Activated naive CD8-positive, alpha-beta T cell treated with anti-CD3 and anti-CD28 coated beads, Interleukin-2, amount 50 U/mL, for 24 hours (primary cell): ENCODE measurements at places on chromosomes 16 and 17.

GRCh38 chr17:79865351-79866210, 26.3 kb upstream of the CBX4 start:
- DNase-seq: no peak

GRCh38 chr16:66605979-66606751, 1.7 kb downstream of the CMTM3 start:
- DNase-seq: no peak

GRCh38 chr16:11257131-11257938, 1.3 kb upstream of the SOCS1 start:
- DNase-seq: peak; percentile 72

DNA sequence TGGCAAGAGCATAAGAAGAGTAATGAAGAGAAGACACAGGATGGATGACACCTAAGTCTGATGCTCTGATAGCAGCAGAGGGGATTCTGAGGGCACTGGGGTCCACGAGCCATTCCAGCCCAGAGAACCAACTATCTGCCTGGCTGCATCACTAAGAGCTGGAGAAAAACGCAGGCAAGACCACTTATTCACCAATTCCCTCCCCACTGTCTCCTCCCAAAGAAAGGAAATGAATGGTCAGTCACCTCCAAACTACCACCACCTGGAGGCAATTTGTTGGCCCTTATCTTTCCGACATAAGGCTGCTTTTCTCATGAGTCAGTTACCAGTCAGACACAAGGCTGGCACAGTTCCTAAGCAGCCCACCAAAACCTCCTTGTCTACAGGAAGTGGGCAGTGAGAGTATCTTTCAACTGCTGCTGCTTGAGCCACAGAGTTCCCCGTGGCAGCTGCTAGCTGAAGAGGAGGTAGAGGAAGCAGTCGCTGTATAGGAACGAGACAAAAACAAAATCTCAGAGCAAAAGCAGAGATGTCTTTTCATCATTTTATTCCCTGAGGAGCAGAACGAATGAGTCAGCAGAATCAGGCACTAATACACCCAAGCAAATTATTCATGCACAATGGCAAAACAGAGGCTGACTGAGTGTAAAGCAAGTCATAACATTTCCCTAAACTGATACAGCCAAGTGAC, 111.1 kb downstream of the SMG6 start:
- peak; percentile 66 for DNase-seq

DNA sequence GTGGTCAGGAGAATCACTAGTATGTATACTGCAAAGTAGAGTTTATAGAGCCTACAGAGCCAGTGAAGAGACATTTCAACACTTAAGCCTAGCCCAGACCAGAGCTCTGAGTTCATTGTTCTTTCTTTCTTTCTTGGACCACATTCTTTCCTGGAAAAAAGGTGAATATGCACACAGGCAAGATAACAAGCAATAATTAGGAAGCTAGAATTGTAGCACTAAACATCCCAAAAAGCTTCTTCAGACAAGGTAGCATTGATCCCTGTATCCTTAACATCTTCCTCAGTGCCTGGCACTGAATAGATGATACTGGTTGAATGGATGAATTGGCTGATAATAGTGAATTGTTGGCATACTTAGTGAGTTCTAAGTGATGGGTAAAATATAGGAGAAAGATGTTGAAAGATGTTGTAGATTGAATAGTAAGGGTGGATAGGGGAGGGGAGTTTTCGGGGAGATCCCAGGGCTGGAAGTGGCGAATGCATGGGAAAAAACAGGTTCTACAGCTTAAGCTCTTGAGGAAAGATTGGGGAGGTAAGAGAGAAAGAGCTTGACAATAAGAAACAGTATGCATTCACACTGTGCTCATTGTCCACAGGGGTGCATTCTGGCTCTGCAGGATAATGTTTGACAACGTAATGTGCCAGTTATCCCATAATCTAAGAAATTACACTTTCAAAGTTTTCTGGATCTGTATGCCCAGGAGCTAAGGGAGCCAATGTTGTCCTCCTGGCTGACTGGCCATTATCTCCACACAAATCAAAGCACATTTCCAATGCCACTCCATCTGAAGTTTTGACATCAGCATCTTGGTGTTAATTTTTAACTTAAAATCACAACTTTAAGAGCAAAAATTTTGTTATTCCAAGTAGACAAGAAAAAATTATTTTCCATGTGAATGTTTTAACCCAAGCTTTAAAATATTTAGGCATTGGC, 35.6 kb downstream of the TUBD1 start:
- no peak for DNase-seq

GRCh38 chr16:65845466-65846209, 520.9 kb upstream of the CDH5 start:
- DNase-seq: no peak

GRCh38 chr16:2777903-2778629, 986 bp upstream of the ELOB start:
- DNase-seq: no peak

GRCh38 chr16:1538804-1539520, 5.5 kb downstream of the TMEM204 start:
- peak; percentile 50 for DNase-seq

GRCh38 chr16:2810651-2811050, 6.4 kb upstream of the PRSS21 start:
- no peak for DNase-seq
